ENCODE measurements at places on chromosomes 11 and 22.

- no peak for DNase-seq
Measured at GRCh38 chr11:102921587-102922220, 33.8 kb downstream of the MMP13 start.

DNA sequence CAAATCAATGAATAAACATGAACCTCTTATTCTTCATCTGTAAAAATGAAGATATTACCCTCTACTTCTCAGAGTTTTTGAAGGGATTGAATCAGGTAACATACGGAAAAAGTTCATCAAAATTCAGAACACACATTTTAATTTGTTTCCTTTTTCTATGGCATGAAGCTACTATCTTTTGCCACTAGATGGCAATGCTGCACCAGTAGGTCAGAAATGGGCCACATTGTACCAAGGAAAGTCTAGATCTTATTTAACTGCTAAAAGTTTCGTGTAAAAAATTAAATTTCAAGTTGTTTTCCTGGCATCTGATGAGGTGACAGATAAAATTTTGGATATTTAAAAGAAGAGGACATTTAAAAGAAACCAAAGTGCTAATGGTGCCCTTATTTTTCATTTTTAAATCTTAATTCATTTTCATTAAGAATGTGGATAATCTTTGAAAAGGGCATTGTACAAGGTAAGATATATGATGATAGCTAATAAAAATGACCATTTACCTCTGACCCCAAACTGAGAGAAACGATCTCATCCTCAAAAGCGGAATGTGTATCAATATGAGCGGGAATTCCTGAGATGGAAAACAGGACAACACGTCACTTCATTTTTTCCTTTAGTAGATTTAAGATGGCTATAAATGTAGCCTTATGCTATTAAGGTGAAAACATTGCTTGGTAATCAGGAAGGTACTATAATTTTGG lies 16.1 kb downstream of the ALKBH8 start:
- peak; percentile 49 for DNase-seq

DNA sequence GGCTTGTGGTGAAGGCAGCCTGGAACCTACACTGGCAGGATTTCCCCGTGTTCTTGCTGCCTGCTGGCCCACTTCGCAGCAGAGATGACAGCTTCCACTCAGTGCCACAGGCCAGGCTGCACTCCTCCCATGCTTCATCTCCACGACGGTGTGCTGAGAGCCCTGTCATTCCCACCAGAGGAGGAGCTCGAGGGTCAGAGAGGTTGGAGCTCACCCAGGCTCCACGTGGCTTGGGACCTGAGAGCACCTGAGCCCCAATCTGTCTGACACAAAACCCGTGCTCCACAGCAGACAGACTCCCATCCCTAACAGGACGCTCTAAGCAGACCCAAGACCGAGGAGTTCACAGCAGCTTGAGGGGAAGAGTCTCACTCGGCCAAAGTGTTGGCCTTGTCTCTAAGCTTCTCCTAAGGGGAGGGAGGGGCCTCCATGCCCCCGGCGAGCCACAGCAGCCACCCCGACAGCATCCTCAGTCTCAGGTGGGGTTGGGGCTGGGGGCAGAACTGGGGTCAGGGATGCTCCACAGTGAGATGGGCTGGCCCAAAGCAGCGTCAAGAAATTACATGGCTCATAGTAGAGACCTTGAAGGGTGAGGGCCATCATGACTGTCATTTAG lies 10.7 kb downstream of the LRFN4 start:
- no peak for DNase-seq

- DNase-seq = peak; percentile 90
Measured at GRCh38 chr11:11813288-11813962, 28.3 kb upstream of the USP47 start.

DNA sequence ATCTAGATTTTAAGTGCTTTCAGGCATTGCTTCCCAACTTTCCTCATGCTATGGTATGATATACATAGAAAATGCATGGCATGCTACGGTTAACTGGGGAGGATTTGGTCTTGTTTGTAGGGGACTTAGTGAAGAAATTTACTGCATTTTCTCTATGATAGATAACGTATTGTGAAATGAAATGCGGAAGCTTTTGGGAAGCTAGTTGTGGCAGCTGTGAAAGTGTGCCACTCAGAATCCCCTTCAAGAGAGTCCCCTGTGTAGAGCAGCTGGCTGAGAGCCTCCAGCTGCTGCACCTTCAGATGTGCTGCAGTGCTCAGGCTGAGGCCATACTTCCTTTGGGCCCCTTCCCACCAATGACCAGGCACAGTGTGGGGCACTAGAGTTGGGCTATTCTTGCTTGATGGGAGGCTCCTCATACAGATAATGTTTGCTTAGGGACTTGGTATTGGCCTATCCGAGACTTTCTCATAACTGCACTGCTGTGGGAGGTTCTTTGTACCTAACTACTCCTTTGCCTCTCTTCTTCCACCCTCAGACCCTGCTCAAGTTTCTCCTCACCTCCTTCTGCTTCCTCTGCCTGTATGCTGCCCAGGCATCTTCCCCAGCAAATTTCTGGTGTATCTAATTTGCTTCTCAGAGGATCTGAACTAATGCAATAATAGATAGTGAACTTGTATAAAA lies 67.3 kb downstream of the HIPK3 start:
- no peak for DNase-seq

DNA sequence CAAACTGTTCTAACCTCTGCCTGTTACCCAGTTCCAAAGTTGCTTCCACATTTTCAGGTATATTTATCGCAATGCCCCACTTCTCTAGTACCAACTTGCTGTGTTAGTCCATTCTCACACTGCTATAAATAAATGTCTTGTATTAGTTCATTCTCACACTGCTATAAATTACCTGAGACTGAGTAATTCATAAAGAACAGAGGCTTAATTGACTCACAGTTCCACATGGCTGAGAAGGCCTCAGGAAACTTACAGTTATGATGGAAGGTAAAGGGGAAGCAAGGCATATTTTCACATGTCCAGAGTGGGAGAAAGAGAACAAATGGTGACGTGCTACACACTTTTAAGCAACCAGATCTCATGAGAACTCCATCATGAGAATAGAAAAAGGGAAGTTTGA lies 130.4 kb upstream of the C11orf87 start:
- no peak for DNase-seq

GRCh38 chr22:43018615-43019014 lies 3.7 kb upstream of the PACSIN2 start:
- no peak for DNase-seq

- no peak for DNase-seq
Measured at GRCh38 chr11:27452147-27452546, 20.4 kb downstream of the LGR4 start.

GRCh38 chr11:128898580-128899344 lies 7.6 kb downstream of the KCNJ5 start:
- DNase-seq = no peak

DNA sequence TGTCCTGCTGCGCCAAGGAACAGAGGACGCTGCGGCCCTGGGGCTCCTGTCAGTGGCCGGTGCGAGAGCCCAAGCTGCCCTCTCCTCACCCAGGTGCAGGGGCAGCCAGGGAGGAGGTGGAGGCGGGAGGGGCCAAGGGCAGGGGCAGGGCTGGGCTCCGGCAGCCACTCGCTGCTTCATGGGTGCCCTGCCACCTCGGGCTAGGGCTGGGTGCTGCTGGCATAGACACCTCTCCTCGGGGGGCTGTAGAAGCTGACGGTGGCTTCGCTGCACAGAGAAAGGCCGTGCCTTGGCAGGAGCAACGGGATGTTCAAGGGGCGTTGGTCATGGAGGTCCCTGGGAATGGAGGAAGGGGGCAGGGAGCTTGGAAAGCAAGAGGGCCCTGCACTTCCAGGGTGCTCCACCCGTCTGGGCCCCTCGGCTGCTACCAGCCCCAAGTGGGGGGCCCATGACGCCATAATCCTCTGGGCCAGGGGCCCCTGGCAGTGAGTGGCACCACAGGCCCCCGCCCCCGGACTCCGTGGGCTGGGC lies 1.6 kb upstream of the TBX1 start:
- no peak for DNase-seq

DNA sequence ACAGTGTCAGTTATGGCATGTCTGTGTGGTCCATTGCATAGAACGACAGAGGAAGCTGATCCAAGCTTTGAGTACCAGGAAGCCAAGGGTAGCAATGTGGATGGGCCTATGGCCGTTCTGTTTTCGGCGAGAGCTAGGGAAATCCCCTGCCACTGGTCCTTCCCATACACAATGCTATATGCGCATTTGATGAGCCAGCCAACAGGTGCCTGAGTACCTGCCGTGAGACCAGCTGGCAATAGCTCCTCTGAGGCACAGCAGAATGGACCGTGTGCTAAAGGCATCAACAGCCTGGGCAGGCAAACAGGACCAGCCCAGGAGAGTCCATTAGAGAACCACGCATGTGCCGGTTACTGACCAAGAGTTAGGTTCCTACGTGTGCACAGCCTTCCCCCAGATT lies 753.0 kb downstream of the NTM start:
- no peak for DNase-seq

DNA sequence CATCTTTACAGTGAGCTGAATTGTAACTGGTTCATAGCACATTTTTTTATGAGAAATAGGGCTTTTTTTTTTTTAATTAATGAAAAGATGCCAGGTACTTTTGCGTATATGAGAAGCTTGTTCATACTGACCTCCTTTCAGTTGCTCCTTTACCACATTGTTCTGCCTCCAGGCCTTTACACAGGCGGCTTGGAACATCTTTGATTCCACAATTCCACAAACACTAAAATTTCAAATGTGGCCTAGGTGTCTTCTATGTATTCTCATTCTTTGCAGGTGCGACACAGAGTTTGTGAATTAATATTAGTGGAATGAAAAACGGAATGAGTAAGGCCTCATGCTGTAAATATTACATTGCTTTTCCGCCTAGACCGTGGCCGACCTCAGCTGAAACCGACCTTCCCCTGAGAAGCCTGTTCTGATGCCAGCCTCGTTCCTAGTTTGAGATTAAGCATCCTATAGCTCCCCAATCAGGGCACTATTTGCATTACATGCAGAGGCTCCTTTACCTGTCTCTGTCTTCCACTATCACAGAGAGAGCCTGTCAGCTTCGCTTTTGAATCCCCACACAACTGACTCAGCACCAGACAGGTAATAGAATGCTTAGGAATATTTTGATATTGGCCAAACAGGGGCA lies 125.8 kb downstream of the LDLRAD3 start:
- no peak for DNase-seq

GRCh38 chr22:27962268-27963044 lies 43.4 kb upstream of the PITPNB start:
- peak; percentile 29 for DNase-seq

- no peak for DNase-seq
Measured at GRCh38 chr11:123235117-123235655, 40.1 kb upstream of the CLMP start.

DNA sequence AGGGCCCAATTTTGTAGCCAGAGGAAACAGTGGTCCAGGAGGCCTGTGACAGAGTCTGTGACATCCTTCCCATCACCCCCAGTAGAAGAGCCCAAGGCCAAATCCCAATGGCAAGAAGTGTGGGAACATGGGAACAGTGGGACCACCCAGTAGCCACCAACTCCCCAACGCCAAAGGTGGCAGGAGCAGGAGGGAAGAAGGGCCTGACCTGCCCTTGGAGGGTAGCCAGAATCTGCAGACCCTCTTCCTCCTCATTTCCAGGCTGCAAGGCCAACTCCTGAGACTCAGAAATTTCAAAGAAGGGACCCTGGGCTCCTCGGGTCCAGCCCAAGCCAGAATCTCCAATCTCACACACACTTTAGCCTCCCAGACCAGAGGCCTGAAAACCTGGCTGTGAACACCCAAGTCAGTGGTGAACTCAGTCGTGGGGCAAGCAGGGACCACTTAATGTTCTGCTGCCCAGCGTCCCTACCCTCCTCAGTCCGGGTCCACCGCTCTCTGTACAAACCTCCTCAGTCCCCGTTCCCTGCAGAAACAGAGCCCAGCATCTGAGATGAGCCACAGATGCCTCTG lies 6.2 kb downstream of the RAB3IL1 start:
- DNase-seq = no peak

DNA sequence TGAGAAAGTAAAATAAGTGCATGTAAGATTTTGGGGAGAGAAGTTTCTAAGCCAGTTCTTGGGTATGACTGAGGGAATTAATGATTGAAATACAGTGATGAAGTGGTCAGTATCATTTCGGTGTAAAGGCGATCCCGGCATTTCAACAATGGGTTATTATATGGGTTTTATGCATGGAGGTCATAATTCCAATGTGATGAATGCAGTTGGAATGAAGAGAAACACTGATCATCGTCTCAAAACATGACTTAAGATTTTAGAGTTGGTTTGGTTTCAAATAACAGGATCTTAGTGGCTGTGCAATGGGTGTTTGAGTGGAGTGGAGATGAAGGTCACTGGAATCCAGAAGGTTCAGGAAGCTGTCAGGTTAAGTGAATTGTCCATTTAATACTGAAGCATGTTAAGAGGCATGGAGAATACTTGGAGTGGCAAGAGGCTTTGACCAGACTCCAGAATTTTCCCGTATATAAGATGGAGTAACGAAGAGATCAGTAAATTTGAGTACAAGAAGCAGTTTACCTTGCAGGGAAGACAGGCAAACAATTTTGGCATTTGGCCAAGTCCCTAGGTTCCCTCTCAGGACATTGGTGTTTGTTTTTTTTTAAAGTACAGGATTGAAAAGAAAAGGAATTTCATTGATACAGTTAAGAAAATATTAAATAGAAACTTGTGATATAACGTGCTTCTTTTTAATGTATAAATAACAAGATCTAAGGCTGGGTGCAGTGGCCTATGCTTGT lies 96.4 kb upstream of the BIRC3 start:
- no peak for DNase-seq

DNA sequence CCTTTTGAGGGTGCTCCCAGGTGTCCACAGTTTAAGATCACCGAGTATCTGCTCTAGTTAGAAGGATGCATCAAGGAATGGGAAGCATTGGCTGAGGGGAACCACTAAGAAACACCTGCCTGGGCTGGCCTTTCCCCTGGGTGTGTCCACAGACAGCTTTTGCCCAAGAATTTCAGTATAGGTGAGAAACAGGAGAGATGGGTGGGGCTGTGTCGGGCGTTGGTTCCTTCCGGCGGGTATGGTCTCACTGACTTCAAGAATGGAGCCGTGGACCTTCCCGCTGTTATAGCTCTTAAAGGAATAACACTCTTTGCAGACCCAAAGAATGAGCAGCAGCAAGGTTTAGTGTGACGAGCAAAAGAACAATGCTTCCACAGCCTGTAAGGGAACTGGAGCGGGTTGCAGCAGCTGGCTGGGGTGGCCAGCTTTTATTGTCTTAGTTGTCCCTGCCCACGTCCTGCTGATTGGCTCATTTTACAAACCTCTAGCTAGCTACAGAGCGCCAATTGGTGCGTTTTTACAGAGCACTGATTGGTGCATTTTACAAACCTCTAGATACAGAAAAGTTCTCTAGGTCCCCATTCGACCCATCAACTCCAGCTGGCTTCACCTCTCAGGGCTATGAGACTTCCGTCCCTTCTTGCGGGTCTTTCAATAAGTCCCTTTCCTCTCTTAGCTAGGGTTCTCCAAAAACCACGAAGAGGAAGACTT lies 2.4 kb downstream of the FADS1 start:
- DNase-seq = no peak

Data from AG20443 (cell line).